ENCODE measurements at places on chromosomes 4 and X.

DNA sequence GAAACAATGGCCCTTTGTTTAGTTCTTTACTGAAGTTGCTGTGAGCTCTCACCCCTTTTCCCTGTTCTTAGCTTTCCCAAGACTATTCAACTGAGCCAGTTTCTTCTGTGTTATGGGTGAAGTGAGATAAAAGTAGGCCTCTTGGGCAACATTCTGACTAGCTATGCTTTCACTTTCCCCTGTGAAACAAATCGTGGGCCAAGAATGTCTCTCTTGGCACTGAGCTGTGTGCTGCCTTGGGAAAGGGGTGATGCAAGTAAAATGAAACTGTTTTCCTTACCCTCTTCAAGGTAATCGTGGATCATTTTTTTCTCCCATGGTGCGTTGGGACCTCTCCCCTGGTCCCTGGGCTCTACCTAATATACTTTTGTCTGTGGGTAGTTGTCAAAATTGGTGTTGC, 653.9 kb upstream of the MAGEB2 start:
- DNase-seq: no peak

DNA sequence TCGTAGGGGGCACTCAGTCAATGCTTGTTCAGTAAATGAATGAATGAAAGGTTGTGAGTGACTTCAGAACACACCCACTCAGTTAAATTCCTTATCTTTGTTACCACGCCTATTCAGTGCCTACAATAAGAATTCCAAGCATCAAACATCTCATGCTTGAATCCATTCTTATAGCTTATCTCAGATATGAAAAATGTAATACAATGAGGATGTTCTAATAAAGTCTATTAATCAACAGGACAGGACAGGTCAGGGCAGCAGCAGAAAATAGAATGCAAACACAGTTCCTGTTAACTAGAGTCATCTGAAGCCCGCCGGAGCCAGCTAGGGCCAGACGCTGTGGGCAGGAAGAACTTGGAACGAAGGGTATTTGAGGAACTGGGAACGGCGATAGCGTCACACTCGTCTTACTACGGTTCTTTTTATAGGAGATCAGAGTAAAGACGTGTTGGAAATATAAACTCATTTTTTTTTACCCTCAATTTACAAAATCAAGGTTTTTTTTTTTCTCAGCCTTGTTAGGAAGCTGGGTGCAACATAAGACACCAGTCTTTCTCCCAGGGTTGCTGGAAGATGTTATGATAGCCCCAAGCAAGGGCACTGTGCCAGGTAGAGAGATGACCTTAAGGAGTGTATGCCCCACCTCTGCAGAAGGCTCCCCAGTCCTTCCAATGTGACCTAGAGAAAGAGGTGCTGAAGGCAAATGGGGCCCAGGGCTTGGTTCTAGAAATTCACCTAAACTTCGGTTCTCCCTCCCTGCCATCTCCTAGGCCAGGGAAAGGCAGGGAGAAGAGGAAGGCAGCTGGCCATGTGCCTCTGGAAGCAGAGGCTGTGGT, 48.3 kb downstream of the SEL1L3 start:
- no peak for DNase-seq

GRCh38 chrX:46912603-46913491, 626 bp downstream of the JADE3 start:
- DNase-seq: no peak

DNA sequence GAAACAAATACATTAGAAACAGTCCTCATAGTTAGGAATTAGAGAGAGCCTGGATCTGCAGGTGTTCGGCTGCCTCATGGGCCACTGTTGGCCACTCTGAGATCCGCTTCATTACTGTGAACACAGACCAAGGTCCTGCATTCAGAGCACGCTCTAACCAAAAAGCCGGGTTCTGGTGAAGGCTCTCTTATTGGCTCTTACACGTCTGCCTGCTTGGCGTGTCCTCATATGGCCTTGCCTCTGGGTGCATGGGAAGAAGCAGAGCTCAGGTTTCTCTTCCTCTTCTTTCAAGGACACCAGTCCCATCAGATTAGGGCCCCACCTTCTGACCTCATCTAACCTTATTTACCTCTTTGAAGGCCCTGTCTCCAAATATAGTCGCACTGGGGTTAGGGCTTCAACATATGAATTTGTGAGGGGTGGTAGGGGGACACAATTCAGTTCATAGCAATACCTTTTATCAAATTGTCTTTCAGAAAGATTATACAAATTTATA, 37.1 kb upstream of the ELF2 start:
- DNase-seq: no peak

- no peak for DNase-seq
Observed at GRCh38 chr4:1416948-1417260, 10.7 kb upstream of the NKX1-1 start.

- no peak for DNase-seq
Observed at GRCh38 chrX:126124721-126125120, 41.4 kb downstream of the DCAF12L2 start.

DNA sequence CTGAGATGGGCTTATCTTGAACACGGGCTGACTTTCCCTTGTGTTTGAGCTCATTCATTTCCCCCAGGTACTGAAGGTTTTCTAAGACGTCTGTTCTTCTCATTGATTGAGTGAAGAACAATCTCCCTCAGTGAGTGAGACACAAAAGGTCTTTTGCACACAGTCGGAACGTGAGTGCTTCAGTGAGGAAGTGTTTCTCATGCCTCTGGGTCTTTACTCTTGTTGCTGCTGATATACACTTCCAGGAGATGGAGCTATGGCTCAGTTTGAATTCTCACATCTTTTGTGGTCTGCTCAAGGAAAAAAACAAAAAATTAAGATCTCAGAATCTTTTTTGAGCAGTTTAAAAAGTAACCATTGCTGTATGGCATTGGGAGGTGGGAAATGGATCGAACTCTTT, 981.9 kb upstream of the TENM3 start:
- DNase-seq: no peak

- no peak for DNase-seq
Observed at GRCh38 chr4:37762294-37762990, 64.0 kb upstream of the PGM2 start.

DNA sequence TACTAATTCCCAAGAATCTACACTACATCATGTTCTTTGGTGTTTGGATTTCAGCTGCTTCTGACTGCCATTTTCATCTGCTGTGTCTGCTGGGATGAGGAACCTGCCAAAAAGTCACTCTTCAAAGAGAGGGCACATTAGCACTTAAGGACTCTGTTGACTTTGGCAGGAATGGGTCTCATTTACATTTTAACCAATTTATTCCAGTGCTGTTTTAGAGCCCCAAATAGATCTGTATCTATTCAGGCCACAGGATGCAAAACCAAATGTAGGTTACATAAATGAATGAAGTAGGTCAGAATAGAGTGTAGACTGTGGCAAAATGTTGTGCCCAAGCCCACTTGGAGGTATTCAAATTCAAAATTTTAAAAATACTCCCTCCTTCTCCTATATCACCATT, 14.4 kb downstream of the TXK start:
- no peak for DNase-seq

- DNase-seq: no peak
Observed at GRCh38 chr4:7083597-7084563, 16.0 kb upstream of the GRPEL1 start.

DNA sequence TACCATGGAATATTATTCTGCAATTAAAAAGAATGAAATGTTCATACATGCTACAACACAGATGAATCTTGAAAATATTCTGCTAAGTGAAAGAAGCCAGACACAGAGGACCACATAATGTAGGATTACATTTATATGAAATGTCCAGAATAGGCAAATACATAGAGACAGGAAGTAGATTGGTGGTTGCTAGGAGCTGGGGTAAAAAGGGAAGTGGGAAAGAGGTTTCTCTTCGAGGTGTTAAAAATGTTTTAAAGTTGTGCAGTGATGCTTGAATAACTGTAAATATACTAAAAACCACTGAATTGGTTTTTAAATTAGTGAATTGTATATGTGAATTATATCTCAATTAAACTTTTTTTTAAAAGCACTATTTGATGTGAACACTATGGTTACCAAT, 3.6 kb upstream of the NXT2 start:
- DNase-seq: no peak

GRCh38 chr4:42574870-42575430, 82.0 kb downstream of the ATP8A1 start:
- no peak for DNase-seq

DNA sequence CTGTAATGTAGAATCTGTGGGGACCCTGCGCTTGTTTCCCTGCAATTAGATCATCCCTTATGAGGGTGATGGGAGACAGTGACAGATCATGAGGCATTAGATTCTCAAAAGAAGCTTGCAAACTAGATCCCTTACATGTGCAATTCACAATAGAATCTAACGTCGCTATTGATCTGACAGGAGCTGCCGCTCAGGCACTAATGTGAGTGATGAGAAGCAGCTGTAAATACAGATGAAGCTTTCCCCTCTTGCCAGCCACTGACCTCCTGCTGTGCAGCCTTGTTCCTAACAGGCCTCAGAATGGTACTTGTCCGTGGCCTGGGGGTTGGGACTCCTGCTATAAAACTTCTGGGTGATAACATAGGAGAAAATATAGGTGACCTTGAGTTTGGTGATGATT, 1076.8 kb downstream of the PDHA2 start:
- no peak for DNase-seq

DNA sequence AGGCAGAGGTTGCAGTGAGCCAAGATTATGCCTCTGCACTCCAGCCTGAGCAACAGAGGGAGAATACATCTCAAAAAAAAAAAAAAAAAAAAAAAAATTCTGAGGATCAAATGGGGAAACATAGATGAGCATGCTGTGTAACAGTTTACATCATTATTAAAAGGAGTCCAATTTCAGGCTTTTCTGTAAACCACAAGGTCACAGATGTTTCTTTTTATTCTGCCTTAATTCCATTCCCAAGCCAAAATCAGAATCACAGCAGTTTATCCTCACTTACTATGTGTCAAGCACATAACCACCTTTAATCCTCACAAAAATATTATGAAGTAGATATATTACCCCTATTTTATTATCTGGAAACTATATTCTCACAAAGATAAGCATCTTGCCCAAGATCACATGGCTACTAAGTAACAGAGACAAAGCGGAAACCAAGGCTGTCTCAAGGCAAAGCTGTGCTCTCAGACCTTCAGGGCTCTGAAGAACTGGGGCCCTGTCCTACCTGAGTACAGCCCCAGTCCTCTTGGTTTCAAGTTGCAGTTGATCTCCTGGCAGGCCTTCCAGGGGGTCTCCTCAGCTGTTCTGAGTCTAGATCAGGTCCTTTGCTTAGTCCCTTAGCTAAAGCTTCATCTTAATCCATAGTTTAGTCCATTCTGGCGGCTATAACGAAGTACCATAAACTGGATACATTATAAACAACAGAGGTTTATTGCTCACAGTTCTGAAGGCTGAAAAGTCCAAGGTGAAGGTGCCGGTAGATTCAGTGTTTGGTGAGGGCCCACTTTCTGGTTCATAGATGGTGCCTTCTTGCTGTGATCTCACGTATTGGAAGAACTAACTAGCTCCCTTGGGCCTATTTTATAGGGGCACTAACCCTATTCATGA, 141.3 kb downstream of the PALLD start:
- no peak for DNase-seq

- DNase-seq: no peak
Observed at GRCh38 chr4:16171831-16172230, 54.4 kb downstream of the TAPT1 start.

DNA sequence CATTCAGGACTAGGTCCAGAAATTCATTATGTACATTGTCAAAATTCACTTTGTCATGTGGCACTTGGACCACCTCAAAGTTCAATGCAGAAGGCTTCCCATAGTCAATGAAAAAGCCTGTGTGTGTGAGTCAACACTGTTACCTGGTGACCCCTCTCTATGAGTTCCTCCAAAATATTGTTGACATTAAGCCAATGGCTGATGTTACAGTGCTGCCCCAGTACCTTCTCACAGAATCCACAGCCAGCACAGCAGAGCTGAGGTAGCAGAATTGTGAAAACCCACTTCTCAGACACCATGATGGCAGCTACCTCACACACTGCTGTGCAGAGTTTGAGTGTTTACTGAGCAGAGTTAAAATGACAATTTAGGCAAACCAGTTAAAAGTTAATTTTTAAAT, 22.4 kb upstream of the UGT2B4 start:
- DNase-seq: no peak

DNA sequence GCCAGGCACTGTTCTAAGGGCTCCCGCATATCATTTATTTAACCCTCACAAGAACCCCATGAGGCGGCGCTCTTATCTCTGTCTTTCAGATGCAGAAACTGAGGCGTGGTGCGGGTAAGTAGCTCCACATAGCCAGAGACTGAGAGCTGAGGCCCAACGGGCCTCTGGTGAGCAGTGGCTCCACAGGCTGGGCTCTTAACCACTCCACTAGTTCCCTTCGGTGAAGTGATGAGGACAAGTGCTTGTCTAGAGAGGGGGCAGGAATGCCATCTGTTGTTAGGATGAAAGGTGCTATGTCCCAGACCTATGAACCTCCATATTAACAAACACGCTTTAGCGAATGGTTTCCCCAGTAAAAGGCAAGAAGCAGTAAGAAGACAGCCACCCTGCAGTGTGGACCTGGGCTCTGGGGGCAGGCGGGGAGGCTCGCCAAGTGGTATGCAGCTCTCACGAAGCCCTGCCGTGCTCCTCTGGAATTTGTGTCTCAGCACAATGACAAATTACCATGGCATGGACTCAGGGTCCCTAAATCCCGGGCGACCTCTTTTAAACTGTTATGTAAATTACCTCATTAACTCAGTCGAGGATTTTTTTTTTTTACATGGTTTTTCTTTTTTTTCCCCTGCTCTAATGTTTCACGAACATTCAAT, 20.9 kb upstream of the S100G start:
- no peak for DNase-seq

DNA sequence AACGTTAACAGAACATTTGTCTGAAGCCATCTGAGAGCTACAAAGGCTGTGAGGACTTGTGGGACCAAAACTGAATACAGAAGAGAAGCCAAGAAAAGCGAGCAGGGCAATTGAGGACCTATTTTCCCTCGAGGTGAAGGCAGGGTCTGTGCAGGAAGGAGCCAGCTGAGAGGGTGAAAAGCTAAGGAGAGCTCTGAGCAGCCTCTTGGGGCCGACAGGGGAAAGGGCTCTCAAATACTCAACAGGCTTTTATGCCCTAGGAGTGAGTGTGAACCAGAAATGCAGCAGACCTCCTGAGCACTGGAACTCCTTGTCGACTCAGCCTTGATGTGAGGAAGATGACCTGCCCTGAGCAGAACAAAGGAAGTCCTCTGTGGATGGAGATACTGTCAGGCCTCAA, 54.2 kb downstream of the C4orf50 start:
- DNase-seq: no peak

DNA sequence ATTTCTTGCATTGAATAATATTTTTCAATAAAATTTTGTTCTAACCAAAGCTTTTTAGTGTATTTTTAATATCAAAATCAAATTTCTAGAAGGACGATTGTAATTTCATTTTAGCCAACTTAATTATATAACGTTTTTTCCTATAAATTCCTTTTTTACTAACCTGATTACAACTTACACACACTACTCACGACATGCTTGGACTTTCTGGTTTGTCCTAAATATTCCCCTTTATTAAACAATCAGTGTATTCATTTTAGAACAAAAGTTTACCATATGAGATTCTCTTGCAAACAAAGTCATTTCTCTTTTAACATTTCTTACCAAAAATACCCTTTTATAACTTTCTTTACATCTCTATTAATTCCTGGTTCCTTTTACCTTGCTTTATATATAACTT, 173.7 kb downstream of the PWWP3B start:
- no peak for DNase-seq

Data from omental fat pad (tissue), 4 donors.